K562 (cell line): ENCODE measurements at places on chromosomes 1 and 21.

DNA sequence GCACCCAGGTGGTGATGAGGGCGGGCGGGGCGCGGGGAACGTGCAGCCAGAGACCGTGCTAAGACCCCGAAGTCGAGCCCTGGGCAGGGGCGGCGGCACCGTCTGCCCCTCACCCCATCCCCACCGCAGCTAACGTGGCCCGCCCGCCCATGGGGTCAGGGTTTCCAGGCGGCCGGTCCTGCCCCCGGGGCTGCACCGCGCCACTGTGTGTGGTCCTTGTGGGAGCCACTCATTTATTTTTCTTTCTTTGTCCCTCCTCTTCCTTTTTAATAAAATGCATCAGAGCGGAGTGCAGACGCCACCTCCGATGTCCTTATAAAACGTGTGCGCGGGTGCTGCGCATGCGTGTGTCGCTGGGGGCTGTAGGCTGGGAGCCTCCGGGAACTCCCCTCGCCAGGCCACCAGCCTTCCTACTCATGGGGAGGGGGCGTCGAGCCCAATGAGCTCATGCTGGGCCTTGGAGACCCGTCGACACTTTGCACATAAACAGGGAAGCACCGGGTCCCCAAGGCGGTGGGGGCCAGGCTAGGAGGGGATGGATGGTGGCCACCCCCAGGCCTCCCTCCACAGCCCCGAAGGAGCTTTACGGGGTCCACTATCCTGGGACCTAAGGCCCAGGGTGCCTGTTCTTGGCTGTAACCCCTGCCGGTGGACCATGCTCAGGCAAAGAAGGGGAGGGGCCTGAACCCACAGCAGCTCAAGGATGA lies 59.9 kb downstream of the WNT9A start:
- peak; percentile 20 for DNase-seq

GRCh38 chr1:94992161-94992560 lies 65.3 kb upstream of the CNN3 start:
- DNase-seq, result no peak

DNA sequence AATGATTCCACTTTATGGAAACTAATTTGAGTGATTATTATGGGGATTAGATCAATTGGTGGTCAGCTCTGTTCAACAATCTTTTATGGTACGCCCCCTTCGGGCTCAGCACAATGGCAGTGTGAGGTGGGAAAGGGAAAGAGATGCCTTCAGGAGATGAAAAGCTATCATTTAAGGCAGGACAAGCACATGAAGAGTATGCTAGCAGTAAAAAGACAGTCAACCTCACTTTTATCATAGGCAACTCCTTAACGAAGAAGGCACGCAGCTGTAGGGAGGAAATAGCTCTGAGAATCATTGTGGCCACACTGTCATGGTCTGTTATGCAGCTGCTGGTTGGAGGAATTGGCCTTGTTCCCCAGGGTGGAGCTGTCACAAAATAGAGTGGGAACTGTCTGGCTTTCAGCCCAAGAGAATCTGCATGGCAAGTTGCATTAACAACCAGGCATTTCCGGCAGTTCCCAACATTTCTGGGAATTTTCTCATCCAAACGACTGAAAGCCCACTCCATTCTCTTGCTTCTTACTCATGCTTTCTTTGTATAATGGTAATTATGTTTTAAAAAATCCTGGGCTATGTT lies 54.4 kb upstream of the BCL10 start:
- DNase-seq, result no peak

- no peak for DNase-seq
Measured at GRCh38 chr21:15222707-15223106, 157.9 kb upstream of the NRIP1 start.

DNA sequence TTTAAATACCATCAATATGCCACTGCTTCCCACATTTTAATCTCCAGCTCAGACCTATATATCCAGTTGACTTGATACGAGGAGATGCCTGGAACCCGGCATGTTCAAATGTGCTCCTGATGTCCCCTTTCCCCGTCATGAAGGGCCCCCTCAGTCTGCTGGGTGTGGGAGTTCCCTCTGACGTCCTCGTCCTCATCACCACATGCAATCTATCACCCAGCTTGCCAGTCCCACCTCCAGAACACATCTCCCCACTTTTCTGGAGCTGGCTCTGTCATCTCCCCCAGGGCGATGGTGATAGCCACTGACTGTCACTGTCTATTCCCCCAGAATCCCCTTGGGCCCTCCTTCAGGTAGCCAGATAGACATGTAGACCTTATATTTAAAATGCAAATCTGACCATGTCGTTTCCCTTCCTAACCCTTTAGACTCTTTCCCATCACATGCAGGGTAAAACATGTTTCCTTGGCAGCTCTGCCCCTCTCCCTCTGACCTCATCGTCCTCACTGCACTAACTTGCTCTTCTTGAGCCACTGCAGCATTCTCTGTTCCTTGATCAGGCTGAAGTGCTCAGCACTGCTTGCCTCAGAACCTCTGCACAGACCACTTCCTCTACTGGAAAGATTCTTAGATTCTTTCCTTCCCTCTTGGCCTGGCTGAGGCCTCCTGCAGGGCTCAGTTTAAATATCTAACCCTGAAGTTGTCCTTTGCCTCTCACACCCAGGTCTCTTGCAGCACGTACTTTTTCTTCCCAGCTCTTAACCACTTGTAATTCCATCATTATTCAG lies 7.4 kb downstream of the AZIN2 start:
- no peak for DNase-seq

DNA sequence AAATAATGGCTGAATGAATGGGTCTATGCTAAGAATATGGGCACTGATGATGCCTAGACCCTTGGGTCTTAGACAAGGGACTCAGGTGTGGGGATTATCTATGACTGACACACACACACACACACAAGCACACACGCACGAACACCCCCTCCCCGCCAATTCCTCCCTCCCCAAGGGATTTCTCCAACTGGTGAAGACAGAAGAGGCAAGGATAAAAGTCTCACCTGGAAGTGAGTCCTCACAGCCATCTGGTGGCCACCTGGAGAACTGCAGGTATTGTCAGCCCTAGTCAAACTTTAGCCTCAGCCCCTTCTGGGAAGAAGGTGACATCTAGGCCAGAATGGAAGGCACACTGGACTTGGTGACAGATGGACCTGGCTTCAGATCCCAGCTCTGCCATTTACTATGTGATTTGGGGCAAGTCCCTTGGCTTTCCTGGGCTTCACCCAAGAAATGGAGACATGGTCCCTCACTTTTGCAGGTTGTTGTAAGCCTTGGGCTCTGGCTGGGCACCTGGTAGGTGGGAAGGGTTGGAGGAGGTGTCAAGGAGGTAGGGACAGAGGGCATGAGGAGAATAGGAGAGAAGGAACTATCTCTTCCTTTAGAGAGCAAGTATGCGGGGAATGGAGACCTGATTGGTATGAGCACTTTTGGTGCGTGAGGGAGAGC lies 4.0 kb upstream of the GPR3 start:
- peak; percentile 84 for DNase-seq

GRCh38 chr1:30036666-30037065 lies 686.7 kb downstream of the MATN1 start:
- DNase-seq, result no peak

DNA sequence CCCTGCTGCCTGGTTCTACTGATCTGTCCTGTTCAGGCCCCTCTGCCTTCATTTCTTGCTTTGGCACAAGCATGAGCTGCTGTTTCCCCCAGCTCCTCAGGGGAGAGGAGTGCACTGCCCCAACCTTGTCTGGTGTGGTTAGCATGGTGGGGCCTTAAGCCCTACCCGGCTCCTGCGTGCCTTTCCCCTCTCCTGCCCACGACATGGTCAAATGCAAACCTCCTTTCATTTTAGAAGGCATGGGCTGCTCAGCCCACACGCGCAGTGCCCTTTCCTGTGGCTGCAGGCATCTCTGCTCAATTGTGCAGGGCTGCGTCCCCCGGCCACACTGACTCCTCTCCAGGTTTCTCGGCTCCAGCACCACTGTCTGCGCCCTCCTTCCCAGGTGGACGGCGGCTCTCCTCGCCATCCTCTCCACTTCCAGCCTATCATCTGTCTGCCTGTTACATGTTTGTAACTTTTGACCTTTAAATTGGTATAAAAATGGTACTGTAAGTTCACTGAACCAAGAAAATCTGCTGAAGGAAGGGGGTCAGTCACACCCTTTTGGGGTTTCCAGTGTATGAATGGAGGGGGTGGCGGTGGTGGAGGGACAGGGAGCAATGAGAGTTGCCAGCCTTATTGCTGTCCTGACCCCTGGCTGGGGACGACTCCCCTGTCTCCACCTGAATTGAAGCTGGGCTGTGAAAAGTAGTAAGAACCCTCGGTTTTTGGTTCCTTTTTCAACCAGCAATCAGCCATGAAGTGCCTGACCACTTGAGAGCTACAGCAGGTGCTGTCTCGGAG lies 5.1 kb downstream of the PDE9A start:
- no peak for DNase-seq

- DNase-seq, result no peak
Measured at GRCh38 chr1:72911656-72912055, 629.3 kb upstream of the NEGR1 start.

DNA sequence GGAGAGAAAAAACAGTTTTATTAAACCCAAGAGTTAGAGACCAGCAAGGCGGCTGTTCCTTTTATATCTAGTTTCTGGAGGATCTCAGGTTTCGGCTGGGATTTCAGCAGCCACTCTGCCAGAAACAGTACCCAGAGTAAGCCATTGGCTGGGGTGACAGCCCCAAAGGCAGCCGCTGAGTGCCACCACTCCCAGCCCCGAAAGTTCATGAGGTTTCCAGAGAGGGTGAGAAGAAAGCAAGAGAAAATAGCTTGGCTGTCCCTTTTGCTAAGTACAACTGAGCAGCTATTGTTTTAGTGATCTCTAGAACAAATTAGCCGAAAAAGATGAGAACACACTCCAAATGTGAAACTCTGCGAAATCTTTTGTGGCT lies 1.2 kb downstream of the SH3BGR start:
- DNase-seq, result no peak

- no peak for DNase-seq
Measured at GRCh38 chr1:43292216-43292615, 6.8 kb upstream of the C1orf210 start.

- no peak for DNase-seq
Measured at GRCh38 chr1:43583058-43583457, 52.4 kb downstream of the PTPRF start.

- DNase-seq, result no peak
Measured at GRCh38 chr1:151655371-151655770, 43.5 kb downstream of the SNX27 start.

- DNase-seq, result no peak
Measured at GRCh38 chr1:168676029-168676812, 52.8 kb downstream of the DPT start.

- no peak for DNase-seq
Measured at GRCh38 chr1:71640998-71641397, 560.2 kb upstream of the ZRANB2 start.

DNA sequence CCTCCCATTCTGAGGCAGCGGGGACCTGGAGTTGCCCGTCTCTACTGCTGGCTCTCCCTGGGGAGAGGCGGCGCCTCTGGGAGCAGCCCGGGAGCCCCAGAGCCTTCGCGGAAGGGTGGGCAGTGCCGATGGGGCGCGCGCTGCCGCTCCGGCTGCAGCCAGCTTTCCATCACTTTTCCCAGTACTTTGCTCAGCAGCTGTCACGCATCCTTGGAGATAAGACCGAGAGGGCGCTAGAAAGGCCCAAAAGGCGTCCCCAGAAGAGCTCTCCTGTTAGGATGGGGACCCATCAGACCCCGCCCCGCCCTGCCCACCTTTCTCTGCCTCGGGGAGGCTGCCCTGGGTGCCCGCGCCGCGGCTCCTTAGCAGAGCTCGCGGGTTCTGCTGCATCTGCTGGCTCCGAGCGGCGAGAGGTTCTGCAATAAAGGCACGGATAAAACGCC lies 534 bp downstream of the KCNH1 start:
- DNase-seq, result no peak

DNA sequence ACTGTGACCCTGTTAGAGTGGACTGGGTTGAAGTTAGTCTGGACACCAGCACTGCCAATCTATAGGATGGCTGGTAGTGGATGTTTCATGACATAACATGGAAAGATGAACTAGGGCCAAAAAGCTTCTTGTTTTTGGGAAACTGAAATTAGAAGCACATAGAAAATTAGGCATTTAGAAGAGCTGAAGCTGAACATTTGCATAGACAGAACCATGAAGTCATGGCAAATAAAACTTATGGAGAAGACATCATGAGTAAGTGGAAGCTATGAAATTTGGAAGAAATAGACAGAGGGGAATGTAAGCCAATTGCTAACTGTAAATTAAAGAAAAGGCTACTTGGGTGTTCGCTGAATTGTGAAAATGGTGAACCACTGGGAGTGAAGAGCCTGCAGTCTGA lies 2.7 kb upstream of the S100A11 start:
- DNase-seq, result no peak

GRCh38 chr1:161092621-161093028 lies 3.3 kb upstream of the NECTIN4 start:
- DNase-seq, result no peak
